Activated naive CD4-positive, alpha-beta T cell treated with anti-CD3 and anti-CD28 coated beads, Interleukin-2, amount 50 U/mL, for 72 hours (primary cell): ENCODE measurements at places on chromosomes 2 and 18. TPM values are rescaled to one million over a fixed set of nuclear protein-coding genes. Genes with fewer than 3 reads are reported as not detected.

- DNase-seq: no peak
These were observed 72.4 kb downstream of the MYCN start for GRCh38 chr2:16012626-16013358.

DNA sequence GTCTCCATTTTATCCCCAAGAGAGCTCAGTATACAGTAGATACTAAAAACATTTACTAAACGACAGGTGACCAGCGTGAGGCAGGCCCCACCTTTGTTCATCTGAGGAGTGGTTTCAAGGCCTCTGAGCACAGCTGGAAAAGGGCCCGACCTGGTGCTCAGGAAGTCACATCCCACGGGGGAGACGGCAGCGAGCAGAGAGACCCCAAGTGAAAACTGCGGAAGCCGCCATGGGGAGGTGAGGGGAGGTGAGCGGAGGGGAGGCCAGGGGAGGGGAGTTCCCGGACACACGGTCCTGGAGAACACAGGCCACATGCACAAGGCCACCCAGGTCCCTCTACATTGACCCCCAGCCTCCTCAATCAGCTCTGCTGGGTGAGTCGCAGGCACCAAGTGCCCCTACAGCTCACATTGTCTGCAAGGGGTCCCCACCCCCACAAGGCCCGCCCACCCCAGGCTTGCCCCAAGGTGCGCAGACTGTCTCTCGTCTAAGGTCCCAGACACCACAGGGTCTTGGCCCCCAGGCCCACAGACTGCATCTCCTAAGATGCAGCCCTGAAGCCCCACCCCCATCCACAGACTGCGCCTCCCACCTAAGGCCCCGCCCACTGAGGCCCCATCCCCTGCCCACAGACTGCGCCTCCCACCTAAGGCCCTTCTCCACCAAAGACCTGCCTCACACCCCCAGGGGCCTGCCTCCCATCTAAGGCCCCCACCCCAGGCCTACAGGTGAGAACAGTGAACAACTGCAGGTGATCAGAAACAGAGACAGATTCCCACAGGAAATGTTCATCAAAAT is 19.1 kb downstream of the PARD6G start:
- no peak for DNase-seq

Gene KANSL1L
- 9.6 TPM for total RNA-seq

GRCh38 chr2:1651121-1652033 is 92.9 kb downstream of the PXDN start:
- DNase-seq: no peak

GRCh38 chr2:56531668-56532420 is 348.1 kb downstream of the CCDC85A start:
- DNase-seq: no peak

DNA sequence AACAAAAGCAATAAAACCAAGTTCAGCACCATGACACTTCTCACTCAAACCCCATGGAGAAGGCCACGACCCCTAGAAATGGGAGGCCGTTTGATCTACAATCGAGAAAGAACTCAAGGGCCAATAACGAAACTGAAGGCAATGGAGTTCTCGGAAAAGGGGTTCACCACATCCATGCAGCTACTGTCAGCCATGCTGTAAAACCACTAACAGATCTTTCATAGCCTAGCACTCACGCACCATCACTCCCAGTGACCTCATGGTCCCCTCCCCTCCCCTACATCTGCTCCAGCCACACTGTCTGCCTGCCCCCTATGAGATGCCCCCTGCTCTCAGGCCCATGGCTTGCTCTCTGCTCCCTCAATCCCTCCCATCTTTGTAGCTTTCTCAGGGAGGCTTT is 135.3 kb downstream of the TMEM163 start:
- DNase-seq: no peak

- no peak for DNase-seq
These were observed 146.8 kb downstream of the SATB2 start for GRCh38 chr2:199310771-199311585.

GRCh38 chr2:110650346-110650745 is 27.5 kb downstream of the BUB1 start:
- DNase-seq: no peak

GRCh38 chr2:84815146-84815545 is 65.7 kb downstream of the TRABD2A start:
- no peak for DNase-seq

- no peak for DNase-seq
These were observed 19.3 kb upstream of the FZD7 start for GRCh38 chr2:202014318-202014717.

GRCh38 chr2:56217106-56217505 is 33.3 kb downstream of the CCDC85A start:
- no peak for DNase-seq

GRCh38 chr2:108911401-108911800 is 77.6 kb downstream of the EDAR start:
- no peak for DNase-seq

Gene SRD5A2
- not detected for total RNA-seq

DNA sequence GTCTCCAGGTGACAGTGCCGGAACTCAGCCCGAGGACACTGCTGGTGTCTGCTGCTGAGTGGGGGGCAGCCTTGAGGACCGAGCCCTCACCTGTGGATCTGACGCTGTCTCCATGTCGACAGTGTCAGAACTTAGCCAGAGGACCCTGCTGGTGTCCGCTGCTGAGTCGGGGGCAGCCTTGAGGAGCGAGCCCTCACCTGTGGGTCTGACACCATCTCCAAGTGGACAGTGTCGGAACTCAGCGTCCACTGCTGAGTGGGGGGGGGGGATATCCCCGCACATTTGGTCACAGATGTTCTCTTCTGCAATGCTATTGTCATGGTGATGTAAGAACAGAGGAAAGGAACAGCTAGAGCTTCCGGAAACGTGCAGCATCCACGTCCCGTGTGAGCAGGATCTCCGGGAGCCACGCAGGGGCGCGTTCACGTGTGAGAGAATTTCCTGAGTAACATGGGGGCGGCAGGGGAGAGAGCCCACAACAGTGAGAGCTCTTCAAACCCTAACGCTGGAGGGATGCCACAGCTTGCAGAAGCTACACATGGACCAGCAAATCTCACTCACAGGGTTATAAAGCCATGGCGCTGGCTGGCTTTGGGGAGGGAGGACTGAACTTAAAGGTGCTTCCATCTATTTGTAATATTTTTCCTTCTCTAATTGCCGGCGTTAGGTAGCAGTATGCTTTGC is 250.7 kb upstream of the SALL3 start:
- no peak for DNase-seq

Gene RIF1
- 72.4 TPM for total RNA-seq

DNA sequence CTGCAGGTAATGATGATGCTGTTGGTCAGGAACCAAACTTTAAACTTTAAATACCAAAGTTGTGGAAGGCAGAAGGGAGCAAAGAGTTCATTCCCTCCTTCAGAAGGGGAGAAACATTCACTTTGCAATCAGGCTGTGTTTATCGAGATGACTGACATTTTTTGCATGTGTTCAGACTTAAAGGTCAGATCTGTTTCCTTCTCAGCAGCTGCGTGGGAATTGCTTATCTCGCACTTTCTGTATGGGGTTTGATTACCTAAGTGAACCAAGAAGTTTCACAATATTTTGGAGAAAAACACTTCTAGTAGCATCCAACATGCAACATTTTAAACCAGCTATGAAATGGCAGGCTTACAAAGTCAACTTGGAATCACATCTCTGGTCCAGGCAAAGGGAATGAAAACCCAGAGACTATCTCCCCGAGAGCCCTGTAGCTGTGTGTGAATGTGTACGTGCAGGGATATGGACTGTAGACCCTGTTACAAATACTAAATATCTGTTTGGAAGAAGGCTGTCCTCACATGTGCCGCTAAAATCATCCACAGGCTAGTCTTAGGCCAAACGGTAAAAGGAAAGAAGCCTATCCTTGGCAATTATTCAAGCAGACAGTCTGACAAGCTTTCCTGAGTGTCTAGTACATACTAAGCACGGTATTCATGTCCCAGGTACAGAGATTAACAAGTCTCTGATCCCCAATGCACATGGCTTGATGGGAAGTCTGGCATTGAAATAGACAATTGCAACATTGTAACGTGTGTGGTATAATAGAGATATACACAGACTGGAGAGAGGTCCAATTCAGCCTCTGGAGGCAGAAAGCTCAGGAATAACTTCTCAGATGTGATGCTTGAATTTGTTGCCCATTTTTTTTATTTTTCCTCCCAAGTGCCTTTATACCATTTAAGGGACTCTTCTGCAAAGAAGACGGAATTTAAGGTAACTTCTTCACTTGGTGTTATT is 483.1 kb downstream of the DPP10 start:
- DNase-seq: no peak

Gene TMEM214
- 54.3 TPM for total RNA-seq

Gene STARD6
- total RNA-seq: not detected

GRCh38 chr2:16284941-16285625 is 344.7 kb downstream of the MYCN start:
- no peak for DNase-seq

DNA sequence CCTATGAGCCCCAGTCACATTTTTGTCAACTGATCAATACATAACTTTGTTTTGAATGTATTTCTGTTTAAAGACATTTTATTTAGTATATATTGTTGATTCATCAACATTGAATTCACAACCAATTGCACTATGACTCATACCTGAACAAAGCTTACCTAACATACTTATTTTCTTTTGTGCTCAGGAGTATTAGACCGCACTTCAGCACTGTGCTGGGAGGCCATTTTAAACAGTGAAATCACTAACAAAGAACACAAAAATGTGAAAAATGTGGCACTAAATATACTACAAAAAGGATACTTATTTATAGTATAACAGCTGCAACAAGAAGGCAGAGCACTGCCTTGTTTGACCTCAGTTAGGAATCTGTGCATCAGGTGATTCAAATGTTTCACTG is 12.4 kb upstream of the IFIH1 start:
- DNase-seq: no peak

Gene LYPD6B
- total RNA-seq: not detected

Gene COL5A2
- 2.9 TPM for total RNA-seq

DNA sequence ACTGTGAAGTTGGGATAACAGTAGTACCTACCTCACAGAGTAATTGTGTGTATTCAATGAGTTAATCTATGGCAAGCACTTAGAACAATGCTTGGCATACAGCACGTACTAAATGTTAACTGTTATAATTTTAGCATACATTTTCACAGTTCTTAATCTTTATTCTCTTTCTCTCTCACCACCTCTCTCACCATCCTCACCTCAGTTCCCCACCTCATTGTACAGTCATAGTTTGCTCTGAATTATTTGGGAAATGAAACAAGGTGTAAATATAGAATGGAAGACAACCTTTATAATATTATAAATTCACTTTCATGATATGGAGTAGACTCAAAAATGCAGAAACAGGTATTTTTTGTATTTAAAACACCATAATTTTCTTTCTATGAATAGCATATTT is 40.0 kb upstream of the DNAH7 start:
- no peak for DNase-seq

DNA sequence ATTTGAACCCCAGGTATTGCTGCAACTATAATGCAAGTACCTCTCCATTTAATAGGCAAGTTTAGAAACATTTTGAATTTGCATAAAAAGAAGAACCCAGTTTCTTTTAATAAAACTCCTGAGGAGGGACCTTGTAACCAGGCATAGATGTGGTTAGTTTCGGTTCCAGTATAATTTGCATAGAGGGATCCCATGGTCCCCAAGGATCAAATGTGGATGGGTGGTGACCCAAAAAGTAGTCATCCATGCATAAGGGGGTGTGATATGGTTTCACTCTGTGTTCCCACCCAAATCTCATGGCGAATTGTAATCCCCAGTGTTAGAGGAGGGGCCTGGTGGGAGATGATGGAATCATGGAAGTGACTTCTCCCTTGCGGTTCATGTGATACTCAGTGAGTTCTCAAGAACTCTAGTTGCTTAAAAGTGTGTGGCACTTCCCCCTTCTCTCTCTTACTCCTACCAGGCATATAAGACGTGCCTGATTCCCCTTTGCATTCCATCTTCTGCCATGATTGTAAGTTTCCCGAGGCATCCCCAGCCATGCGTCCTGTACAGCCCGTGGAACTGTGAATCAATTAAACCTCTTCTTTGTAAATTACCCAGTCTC is 40.2 kb upstream of the SKA1 start:
- DNase-seq: no peak

Gene LIMS2
- total RNA-seq: 15.5 TPM

DNA sequence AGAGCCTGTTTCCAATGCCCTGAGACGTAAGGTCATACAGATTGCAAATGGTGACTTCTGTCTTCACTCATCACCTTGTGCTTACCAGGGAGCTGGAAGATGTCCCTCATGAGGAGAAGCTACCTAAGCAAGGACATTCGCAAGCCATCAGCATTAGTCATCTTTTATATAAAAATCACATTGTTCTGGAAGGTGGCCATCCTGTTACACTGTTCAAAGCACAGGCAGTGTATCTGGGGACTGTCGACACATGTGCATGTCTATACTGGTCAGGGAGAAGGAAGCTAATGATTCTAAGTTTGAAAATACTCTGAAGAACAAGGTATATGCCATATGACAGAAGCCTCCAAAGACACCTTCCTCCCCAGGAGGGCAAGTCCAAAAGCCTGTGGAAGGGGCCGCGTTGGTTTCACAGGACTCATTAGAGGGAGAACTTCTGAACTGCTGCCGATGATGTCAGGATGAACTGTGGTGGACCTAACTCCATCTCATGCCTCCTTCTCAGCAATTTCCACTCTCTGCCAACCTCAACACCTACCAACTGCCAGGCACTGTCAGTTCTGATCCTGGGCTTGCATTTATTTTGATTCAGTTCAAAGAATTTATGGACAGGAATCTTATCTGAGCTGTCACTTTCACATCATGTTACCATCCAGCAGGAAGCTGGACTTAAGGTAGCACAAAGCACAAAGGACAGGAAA is 39.4 kb downstream of the DNER start:
- no peak for DNase-seq

- no peak for DNase-seq
These were observed 24.2 kb upstream of the EFEMP1 start for GRCh38 chr2:55947752-55948151.

Gene SP140
- total RNA-seq: 77.7 TPM

Gene EPB41L3
- total RNA-seq: 15.0 TPM

Gene SERPINB3
- total RNA-seq: not detected

DNA sequence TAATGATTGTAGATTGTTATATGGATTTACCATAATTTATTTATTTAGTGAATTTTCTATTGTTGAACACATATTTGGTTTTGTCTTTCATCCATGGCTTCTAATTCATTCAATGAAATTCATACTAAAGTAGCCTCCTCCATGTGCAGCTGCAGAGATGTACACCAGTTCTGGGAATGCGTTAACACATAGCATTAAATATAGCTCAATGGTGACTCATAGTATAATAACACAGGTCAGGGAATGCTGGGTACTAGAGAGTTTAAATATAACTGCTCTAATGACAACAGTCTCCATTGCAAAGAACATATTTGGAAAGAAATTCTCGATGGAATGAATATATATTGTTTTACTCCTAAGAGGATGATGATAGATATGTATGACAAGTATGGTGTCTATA is 1190.2 kb upstream of the NRXN1 start:
- DNase-seq: no peak
